Bladder microvascular endothelial cell (primary cell): ENCODE measurements at places on chromosomes 11 and 22. TPM values are rescaled to one million over a fixed set of nuclear protein-coding genes. Genes with fewer than 3 reads are reported as not detected.

The RFPL3 gene
- not detected in 2 replicates for total RNA-seq

The STARD10 gene
- 25.1 and 77.7 TPM in 2 replicates for total RNA-seq

The CXCR5 gene
- not detected in 2 replicates for total RNA-seq

The SEC14L2 gene
- 6.2 and 9.6 TPM in 2 replicates for total RNA-seq

The ZNF214 gene
- 0.65 and 1.8 TPM in 2 replicates for total RNA-seq

The KCNQ1OT1 gene
- 0.32 and 2.6 TPM in 2 replicates for total RNA-seq

The SPDYC gene
- total RNA-seq, result not detected in 2 replicates

The C11orf65 gene
- total RNA-seq, result 0.19 TPM in 1 of 2 replicates, not detected in the other

The RIBC2 gene
- 0.44 and 0.65 TPM in 2 replicates for total RNA-seq

The TTC36 gene
- 0.49 and 1.3 TPM in 2 replicates for total RNA-seq

The PARVA gene
- 10.7 and 32.7 TPM in 2 replicates for total RNA-seq

The OR5P2 gene
- not detected in 2 replicates for total RNA-seq
